ENCODE measurements at places on chromosomes 16 and 17.

DNA sequence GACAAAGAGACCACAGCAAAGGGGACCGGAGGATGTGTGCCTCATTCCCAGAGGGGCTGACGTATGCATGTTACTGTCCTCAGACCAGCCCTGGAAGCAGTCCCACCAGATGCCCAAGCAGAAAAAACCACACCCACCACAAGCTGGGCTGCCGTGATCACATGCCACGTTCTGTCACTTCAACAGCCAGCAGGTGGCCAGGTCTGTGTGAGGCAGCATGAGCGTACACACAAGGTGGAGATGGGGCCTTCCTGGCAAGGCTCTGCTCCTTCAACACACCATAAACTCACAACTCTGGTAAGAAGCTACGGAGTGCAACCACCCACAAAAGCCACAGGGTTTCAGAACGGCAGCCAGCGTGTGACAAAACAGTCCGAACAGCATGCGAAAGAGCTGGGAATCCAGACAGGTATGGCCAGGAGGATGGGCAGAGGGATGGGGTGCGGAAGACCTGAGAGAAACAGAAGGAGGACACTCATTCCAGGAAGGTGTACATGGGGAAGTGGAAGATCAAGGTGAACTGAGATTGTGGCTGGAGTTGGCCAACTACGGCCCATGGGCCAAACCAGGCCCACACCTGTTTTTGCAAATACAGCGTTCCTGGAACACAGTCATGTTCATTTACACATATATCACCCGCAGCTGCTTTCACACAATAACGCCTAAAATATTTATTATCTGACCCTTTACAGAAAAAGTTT, 27.9 kb downstream of the MBTPS1 start:
- no peak for DNase-seq

- no peak for DNase-seq
Measured at GRCh38 chr16:64586781-64587180, 535.1 kb downstream of the CDH11 start.

DNA sequence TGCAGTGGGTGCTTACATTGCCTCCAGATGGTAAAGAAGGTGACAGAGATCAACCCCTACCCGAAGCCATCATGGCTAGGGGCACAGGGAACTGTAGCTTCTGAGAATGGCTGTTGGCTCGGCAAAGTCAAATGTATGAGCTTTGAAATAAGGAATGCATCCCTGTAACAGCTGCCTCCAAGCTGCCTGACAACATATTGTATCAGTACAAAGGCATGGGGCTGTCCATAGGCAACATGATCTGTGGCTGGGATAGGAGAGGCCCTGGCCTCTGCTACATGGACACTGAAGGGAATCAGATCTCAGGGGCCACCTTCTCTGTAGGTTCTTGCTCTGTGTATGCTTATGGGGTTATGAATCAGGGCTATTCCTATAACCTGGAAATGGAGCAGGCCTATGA, 119.2 kb upstream of the NETO2 start:
- DNase-seq = no peak

DNA sequence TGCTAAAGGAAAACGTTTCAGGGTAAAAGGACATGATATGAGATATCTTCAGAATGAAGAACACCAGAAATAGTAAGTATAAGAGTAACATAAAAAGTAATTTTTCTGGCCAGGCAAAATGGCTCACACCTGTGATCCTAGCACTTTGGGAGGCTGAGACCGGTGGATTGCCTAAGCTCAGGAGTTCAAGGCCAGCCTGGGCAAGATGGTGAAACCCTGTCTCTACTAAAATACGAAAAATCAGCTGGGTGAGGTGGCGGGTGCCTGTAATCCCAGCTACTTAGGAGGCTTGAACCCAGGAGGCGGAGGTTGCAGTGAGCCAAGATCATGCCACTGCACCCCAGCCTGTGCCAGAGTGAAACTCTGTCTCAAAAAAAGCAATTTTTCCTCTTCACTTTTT, 56.6 kb upstream of the NFAT5 start:
- DNase-seq = no peak

- no peak for DNase-seq
Measured at GRCh38 chr17:63332286-63332685, 113.8 kb downstream of the CYB561 start.

DNA sequence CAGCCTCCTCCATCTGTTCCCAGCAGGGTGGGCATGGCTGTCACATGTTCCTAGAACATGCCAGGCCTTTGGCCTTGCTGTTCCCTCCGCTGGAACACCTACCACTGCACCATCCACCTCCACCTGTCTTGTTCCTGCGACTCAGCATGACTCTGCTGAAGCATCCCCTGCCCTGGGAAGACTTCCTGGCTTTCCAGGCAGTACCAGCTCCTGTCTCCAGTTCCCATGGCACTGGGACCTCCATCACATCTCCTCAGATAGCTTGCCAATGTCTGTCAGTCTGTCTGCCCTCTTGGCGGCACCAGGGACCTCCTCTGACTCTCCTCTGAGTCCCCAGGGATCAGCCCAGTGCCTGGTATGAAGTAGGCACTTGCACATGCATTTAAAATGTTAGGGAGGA, 15.7 kb downstream of the PDP2 start:
- DNase-seq = no peak

- no peak for DNase-seq
Measured at GRCh38 chr17:79789943-79790804, 6.7 kb downstream of the CBX8 start.

DNA sequence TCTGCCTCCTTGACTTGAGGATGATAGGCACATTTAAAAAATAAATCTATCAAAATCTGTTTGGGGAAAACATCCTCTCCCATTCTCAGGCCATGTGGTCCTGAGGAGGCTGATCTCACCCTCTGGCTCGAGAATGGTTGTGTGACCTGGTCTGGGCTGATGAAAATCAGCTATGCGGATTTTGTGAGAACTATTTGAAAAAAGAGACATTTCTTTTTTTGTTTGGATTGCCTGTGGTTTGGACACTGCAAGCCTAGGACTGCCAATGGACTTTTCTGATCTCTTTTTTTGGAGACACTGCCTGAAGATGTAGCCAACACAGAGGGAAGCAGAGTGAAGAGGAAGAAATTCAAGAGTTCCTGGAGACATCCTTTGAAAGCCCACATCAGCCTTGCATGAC, 145.9 kb downstream of the HS3ST3B1 start:
- DNase-seq = no peak

- no peak for DNase-seq
Measured at GRCh38 chr16:4273858-4274311, 1.1 kb upstream of the TFAP4 start.

- DNase-seq = no peak
Measured at GRCh38 chr16:84179612-84180320, 7.1 kb downstream of the TAF1C start.

DNA sequence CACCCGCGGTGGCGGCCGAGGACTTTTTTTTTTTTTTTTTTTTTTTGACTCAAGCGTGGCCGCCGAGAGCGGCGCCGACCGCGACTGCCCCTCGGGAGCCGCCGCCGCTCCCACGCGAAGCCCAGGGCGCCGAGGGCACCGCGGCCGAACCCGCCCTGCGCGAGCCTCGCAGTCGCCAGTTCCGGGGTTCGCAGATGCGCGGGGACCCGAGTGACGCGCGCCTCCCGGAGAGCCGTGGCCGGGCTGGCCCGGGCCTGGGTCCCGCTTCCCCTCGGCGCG, 1.1 kb downstream of the METRNL start:
- DNase-seq = no peak

- no peak for DNase-seq
Measured at GRCh38 chr17:13230350-13231264, 212.8 kb upstream of the ELAC2 start.

DNA sequence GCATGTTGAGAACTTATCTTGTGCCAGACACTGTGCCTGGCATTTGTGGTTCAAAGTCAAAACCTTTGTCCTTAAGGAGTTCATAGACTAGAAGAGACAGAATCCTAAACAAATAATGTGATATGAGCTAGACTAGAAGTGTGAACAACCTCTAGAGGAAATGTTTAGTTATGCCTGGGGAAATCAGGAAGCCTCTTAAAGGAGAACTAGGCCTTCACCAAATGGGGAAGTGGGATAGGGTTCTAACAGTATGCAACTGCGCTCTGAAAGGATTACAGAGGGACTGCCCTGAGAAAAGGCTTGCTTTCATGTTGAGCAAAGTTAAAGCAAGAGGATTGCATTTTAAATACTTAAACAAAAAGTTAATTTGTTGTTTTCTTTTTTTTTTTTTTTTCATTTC, 4.9 kb downstream of the RUNDC1 start:
- no peak for DNase-seq

GRCh38 chr17:28407130-28407973, 1.3 kb upstream of the SLC46A1 start:
- no peak for DNase-seq

DNA sequence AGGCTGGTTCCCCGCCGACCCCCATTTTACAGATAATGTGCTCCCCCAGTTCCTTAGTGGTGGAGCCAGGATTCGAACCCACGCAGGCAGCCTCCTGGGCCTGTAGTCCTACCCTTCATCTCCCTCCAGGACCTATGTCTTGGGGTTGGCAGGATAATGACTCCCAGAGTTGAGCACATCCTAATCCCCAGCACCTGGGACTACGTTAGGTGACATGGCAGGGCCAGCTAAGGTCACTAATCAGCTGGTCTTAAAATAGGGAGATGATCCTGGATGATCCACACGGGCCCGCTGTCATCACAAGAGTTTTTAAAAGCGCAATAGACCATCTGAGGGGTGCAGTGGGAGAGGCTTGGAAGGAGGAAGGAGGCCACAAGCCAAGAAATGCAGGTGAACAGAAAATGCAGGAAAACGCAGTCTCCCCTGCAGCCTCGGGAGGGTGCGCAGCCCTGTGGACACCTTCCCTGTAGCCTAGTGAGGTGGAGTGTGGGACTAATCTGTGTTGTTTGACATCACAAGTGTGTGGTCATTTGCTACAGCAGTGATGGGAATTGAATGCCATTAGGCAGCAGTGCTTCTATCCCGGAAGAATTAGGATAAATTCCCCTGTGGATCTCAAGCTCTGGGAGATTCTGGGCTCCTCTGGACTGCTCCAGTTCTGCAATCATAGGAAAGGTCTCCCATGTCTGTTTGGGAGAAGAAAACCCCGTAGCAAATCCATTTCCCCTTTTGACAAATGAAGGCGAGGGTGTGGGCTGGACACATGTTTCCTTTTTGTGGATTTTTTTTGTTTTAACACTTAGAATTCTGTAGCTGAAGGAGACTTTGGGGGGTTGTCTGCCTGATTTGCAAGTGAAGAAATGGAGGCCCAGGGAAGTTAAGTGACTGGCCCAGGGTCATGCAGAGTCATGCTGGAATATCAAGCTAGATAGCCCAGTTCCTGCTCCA, 297.7 kb downstream of the SEC14L1 start:
- no peak for DNase-seq

GRCh38 chr16:4614571-4615383, at the start of gene UBALD1:
Gene UBALD1 (minus strand): TSS chr16:4614888. CDS start chr16:4614797, 91 bp downstream.
- DNase-seq = peak; percentile 57

GRCh38 chr16:77850636-77851333, 62.4 kb downstream of the VAT1L start:
- DNase-seq = no peak

DNA sequence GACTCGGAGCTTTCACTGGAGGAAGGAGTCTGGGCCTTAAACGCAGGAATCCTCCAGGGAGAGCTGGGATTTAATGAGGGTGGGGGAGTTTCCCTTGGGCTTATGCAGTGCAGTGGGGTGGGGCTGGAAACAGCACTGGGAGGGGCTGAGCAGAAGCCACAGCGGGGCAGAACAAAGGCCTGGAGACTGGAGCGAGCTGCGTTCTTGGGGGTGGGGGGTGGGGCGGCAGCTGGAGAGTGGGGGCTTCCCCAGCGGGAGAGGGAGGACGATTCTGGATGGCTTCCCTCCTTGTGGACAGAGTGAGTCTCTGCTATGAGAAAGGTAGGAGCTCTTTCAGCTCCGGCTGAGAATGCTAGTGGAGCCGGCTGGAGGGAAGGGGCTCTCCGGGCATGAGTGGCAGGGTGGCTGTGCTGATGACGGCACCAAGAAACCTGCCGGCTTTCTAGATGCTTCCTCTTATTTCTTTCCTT, 406.0 kb downstream of the SEC14L1 start:
- no peak for DNase-seq

DNA sequence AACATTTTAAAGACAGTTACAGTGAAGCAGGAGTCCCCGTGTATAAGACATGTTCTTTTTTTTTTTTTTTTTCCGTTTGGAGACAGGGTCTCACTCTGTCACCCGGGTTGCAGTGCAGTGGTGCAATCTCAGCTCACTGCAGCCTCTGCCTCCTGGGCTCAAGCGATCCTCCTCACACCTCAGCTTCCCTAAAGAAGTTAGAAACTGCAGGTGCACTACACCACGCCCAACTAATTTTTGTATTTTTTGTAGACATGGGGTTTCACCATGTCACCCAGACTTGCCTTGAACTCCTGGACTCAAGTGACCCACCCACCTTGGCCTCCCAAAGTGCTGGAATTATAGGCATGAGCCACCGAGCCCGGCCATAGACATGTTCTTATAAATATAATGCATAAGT, 3.0 kb downstream of the EVI2B start:
- DNase-seq = no peak

DNA sequence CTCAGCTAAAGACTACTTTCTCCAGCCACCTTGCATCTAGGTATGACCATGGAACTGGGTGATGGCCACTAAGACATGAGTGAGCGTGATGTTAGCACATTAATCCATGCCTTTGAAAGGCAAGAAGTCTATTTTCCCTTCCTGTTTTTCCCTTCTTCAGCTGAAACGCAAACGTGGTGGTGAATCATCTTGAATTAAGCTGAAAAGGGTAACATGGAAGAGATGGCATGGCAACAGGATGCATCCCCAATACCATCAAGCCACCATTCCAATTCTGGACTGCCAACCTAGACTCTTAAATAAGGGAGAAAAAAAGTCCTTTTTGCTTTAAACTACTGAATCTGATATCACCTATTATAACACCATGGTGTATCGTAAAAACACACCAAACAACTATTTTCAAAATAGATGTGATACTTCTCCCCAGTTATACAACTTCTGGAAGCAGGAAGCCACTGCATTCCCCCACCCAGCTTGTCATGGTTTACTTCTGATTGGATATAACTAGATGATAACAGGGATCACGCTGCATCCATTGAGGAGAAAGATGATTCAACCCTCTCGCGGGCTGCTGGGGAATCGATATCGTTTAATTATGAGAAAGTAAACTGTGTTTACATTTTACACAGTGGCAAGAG, 368.6 kb downstream of the CDH13 start:
- DNase-seq = no peak

GRCh38 chr16:10765772-10766171, 22.1 kb downstream of the NUBP1 start:
- no peak for DNase-seq

DNA sequence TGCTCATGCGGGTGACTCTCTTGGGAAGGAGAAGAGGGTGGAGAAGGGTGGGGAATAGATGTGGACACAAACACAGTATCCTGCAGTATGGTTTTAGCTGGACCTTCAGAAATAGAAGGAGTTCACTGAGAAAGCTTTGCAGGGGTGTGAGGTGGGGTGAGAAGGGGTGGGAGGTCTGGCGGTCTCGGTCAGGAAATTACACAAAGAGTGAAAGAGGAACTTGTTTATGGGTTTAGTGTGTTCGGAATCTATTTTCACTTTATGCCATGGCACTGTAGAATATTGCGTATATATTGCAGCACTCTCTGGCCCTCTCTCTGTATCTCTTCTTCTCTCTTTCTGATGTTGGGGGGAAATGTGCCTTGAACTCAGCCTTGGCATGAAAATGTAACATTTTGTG, 148.2 kb upstream of the GOT2 start:
- DNase-seq = no peak
